ENCODE measurements at places on chromosomes 5 and 9.

GRCh38 chr5:160235731-160236130, 6.4 kb downstream of the FABP6 start:
- DNase-seq: no peak

DNA sequence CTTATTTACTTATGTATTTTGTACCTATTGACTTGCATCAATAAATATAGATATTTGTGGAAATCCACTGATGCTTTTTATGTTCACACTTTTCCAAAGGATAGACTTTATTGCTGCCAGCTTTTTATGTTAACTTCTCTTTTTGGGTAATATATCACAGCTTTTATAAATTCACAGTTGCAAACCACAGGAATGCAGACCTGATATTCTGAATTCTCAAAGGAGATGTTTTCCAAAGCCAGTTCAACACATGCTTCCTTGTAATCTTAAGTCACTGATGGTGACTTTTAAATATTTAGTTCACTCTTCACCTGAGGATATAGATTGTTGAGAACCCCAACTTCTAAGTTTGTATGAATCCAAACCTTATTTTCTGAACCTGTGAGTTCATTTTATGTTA, 223.4 kb upstream of the PRR16 start:
- DNase-seq: no peak

- DNase-seq: no peak
Measured at GRCh38 chr9:134391319-134392231, 65.3 kb downstream of the RXRA start.

DNA sequence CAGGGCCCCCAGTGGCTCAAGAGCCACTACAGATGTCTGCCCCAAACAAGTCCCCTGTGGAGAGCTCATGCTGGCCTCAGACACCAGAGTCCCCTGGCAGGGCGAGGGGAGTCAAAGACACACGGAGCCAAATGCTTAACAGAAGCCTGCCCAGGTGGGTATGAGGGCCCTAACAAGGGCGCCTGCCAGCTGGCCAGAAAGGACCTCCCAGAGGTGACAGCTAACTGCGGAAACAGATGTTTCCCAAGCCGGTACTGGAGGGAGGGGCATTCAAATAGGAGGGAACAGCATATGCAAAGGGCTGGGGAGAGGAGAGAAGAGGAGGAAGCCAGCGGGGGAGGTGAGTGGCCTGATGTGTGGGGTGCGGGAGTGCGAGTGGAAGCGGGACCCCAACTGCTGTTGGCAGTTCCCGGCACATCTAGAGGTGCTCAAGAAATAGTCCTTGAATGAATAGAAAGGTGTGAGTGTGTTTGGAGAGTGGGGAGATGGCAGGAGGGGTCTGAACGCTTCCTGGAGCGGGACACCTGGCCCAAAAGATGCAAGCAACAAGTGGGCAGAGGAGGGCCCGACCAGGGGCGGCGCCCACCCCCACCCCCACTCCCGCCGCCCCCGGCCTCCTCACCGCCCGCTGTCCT, 824 bp downstream of the MXD3 start:
- no peak for DNase-seq

DNA sequence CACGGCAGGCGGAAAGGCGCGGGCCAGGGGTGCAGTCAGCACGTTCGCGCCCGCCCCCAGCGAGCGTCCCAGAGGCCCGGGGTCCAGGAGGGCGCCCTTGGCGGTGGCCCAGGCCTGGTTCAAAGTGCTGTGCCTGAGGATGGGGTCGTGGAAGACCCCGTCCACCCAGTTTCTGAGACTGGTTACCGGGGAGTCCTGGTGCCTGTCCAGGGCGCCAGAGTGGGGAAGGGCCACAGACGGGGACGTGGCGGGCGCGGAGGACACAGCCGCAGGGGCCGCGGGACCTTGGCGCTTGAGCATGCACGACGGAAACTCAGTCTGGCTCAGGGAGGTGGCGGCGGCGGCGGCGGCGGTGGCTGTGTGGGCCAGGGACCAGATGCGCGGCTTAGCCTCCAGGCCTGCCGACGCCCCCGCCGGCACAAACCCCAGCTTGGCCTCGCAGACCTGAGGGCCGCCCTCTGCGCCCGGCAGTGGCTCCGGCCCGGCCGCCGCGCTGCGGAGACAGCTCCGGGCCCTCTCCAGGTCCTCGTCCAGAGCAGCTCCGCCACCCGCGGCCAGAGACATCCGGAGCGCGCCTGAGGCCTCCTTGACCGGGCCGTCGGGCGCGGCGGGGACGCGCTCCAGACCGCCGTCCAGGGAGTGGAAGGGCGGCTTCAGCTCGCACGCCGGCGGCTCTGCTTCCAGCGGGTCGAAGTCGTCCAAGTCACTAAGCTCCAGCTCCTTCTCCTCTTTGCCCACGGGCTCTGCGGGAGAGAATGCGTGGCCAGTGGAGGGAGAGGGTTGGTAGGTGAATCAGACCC, 4.5 kb downstream of the IRX4 start:
- no peak for DNase-seq

DNA sequence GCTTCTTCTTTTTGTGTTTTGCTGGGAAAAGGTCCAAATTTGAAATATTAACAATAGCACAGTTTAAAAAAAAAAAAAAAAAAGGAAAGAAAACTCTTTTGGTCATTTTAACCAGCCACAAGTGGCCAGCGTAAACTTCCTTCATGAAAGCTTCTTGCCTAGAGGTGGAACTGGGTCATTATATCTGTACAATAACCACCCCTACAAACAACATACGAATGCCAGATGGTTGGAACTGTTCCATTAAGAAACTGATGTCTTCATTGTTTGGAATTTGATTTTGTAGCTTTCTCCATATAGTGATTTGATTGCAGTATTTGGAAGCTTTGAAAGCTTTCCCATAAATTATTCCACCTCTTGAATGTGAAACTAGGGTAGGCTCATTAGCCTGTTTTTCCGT, 18.3 kb upstream of the LPAR1 start:
- DNase-seq: no peak

DNA sequence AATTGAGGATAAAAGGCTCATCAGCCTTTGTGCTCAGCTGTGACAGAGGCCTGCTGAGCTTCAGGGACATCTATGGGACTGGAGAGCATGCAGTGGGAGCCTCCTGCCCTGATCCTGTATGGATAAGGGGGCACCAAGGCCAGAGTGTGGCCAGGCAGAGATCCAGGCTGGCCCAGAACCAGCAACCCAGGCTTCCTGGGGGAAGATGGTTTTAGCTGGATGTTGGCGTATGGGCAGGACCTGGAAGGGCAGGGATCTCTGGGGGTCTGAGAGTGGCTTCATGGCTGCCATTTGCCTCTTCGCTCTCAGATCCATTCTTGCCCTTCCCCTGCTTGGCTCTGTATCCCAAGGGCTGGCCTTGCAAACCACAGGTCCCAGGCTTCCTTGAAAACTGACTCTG, 169.9 kb downstream of the MACROH2A1 start:
- DNase-seq: no peak

- DNase-seq: no peak
Measured at GRCh38 chr5:100668511-100668910, 133.3 kb downstream of the FAM174A start.

All from C1 segment of cervical spinal cord (tissue), 14 donors.